ENCODE measurements at places on chromosomes 2 and 18.

GRCh38 chr2:126909366-126909765, 10.7 kb downstream of the TEX51 start:
- no peak for DNase-seq

GRCh38 chr2:213733893-213734292, 449.6 kb downstream of the SPAG16 start:
- no peak for DNase-seq

DNA sequence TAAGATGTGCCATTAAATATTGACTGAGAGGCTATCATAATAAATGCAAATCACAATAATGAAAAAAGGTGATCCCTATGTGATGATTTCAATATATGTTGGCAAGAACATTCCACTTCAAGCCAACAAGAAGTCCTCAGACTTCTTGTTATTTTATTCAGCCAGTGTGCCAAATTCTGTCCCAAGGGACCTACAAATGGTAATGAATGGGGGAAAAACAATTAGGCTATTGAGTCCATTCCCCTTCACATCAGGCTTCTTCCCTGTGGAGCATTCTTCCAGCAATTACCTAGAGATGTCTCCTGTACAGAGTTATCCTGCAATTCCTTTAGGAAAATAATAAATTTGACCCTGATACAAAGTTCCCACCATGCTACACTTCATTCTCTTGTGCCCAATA, 144.4 kb downstream of the PIEZO2 start:
- no peak for DNase-seq

DNA sequence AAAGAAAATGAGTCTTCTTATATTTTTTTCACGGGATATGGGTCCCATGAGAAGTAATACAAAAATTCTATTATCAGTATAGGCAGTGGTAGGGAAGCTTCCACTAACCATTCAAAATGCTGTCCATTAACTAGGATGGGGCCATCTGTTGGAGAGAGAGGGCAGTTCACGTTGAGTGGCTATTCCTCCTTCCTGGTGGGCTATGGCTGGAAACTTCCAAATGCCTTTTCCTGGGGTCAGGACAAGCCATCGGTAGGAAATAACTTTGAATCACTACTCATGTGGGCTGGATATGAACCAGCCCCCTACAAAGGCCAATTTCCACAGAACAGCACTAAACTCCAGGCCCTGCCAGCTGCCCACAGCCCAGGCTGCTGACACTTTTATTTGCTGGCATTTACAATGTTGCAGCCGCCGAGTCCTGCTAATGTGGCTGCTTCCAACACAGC, 156.1 kb upstream of the HNRNPA3 start:
- peak; percentile 26 for DNase-seq

DNA sequence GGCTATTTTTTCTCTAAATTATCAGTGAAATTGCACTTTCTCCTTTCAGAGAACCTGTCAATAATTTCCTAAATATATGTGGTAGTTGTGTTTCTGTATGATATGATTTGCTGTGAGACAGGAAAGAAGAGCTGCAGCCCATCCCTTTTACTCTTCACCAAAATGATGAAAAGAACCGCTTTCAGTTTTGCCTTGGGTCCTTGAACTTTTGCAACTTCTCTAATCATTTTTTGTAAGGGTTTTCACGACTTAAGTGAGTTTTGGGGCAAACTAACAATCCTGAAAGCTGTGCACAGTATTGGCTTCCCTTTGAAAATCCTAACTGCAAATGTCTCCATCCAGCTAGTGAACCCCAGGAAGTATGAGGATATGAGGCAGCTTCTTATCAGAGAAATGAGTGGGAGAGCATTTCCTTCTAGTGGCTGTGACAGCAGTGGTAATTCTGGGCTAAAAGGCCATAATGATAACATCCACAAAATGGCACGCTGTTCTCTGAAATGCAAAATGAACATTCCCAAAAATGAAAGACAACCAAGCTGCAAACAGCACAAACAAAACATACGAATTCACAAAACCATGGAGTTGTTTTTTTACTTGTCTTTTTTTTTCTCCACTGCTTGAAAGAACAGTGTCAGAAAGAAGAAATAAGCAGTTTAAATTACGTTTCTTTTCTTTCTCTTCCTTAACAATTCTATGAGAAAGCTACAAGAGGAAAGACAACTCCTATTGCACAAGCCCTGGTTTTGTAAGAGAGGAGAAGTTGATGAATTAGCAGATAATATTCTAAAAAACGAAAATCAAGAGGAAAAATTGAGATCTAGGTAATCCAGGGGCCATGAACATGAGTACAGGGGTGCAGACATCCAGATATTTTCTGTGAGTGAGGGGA, 1291.6 kb upstream of the ZEB2 start:
- no peak for DNase-seq

DNA sequence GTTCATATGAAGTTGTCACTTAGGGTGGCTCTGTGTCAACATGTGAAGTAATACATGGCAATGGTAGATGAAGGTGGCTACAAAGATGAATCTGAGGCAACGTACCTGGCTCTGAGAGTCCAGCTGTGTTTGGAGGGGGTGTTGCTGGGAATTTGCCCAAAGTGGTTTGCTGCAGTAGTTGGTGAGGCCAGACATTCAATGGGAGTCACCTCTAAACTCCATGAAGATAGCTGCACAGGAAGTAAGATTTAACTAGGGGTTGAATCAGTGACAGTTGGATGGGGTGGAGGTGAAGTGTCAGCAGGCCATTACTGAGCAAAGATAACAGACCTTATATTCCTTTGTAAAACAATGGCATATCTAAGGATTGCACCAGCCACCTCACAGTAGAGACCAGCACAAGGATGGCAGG, 71.8 kb downstream of the NUP35 start:
- DNase-seq: no peak

DNA sequence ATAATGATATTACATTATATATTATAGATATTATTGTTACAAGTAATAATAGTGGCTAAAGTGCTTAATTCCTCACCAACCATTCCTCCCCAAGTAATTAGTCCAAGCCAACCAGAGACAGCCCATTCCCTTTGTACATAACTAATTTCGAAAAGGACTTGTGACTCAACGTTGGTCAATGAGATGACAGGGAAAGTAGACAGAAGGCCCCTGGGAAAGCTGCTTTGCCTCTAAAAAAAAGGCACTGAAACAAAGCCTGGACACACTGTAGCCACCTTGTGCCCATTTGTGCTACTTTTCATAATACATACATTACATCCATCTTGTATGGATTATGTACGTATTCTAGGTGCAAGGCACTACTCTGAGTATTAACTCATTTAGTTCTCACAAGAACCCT, 28.8 kb downstream of the COLEC12 start:
- no peak for DNase-seq

- no peak for DNase-seq
These were observed 62.4 kb upstream of the EFEMP1 start for GRCh38 chr2:55986001-55986400.

GRCh38 chr2:68466361-68466777, 725 bp downstream of the FBXO48 start:
- no peak for DNase-seq

DNA sequence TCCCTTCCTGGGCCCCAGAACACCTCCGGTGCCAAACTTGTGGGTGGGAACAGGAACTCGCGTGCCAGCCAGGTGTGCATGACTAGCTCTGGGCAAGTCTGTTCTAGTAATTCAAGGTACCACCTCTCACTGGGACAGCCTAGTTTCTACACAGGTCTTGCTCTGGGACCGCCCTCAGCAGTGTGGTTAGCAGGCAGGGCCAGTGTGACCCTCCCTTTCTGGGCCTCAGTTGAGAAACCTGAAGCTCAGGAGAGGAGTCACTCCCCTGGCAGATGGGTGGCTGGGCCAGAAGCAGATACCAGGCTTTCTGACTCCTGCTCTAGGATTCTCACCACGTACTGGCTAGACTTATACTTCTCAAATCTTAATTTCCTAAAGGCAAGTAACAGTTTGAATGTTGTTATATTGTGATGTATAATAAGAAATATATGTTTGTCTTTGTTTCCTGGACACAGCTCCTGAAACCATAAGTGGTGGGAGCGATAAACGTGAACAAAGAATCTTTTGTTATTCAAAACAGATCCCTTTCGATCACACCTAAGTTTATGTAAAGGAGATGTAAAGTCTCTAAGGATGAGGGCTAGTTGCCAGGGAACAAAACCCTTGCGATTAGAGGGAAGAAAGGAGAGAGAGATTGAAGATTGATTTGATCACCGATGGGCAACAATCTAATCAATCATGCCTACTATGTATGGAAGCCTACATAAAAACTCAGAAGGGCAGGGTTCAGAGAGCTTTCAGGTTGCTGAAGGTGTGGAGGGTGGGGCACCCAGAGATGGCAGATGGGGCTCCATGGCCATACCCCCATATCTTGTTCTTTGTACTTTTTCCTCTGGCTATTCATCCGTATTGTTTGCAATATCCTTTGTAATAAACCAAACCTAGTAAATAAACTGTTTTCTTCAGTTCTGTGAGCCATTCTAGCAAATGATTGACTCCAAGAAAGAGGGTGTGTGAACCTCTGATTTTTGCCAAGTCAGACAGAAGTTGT, 952 bp upstream of the UGT1A6 start:
- no peak for DNase-seq

DNA sequence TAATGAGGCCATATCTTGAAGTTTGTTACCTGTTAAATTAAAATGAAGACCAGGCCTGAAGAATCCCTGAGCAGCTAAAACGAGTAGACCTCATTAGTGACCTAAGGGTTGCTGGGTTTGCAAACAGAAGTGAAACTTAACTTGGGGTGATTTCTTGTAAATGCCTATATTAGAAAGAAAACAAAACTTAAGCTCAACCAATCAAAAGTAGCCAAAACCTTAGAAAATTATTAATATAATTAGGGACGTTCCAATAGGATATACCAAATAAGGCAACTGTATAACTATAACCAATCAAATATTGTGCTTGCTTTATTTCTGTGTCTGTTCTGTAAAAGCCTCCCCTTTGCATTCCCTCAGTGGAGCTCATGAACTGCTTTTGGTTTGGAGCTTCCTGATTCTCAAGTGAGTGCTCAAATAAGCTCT, 137.9 kb upstream of the VRK2 start:
- DNase-seq: no peak

GRCh38 chr2:232487385-232488096, at the start of gene ECEL1:
Gene ECEL1, minus strand, starts transcription at chr2:232487834. Its CDS starts 1,181 bp downstream, at chr2:232486653.
- DNase-seq: peak; percentile 9

DNA sequence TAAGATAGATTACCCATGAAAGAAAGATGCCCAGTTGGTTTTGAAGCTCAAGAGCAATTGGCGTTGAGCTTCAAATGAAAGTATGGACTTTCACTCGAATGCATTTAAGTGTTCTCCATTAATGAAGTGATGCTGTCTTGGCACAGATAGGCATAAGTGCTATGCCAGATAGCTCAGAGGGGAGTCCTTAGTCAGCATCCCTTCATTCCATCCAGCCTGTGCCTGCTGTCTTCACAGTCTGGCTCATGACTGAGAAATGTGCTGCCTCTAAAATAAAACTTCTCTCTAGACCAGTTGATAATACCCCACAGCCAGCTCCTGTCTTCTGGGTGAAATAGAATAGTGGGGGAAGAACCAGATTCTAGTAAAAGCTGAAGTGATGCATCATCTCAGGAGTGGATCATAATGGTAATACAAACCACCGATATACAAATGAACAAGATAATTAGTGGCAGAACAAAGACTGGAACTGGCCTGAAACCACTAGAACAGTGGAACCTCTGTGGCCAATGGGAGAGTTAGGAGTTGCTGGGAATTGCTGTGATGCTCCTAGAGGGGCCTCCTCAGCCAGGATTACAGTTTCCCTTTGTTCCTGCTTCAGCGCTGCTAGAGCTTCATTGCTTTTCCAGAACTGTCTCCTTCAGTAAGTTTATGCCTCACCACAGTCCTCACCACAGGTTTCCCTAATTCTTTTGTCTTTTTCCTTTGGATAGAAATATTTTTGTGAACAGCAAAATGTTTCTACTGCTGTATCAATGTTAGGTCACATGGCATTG, 359.3 kb downstream of the KIAA1328 start:
- DNase-seq: no peak

DNA sequence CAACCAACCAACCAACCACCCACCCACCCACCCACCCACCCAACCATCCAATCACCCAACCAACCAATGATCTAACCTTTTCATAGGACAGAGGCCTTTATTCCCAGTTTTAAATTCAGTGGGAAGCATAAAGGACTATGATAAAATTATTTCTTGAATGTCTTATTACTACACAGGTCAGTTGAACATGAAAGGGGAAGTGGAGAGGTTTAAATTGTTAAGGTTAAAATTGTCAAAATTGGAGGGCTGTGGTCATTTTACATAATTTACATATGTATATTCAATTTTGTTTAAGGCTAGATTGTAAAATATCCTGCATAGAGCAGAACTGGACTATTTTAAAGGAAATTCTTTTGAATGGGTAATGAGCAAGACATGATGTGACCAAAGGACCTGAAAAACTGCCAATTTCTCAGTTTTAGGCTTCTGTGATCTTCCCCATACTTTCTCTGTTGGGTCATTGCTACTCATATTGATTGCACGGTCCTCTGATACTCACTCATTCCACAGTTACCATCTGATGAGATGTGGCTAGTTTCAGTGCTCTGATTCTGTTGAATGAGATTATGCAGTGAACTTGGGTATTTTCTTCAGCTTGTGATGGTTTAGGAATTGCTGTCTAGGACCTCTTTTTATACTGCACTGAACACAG, 127.4 kb downstream of the PLCL1 start:
- DNase-seq: no peak

GRCh38 chr2:225004597-225004996, 37.7 kb downstream of the DOCK10 start:
- DNase-seq: no peak
